NCI-H2029 (cell line): ENCODE measurements at places on chromosomes 7 and 10.

- DNase-seq, result no peak
Observed at GRCh38 chr7:121237601-121238000, 91.2 kb upstream of the WNT16 start.

- peak; percentile 81 for DNase-seq
Observed at GRCh38 chr10:72263613-72264241, 10.0 kb upstream of the DDIT4 start.

- DNase-seq, result no peak
Observed at GRCh38 chr7:3899559-3899991, 598.5 kb downstream of the SDK1 start.

GRCh38 chr10:1545524-1545923 lies 191.8 kb downstream of the ADARB2 start:
- DNase-seq, result no peak

- no peak for DNase-seq
Observed at GRCh38 chr7:18978108-18978495, 139.3 kb downstream of the TWIST1 start.

GRCh38 chr10:74836877-74837276 lies 10.5 kb downstream of the KAT6B start:
- no peak for DNase-seq

DNA sequence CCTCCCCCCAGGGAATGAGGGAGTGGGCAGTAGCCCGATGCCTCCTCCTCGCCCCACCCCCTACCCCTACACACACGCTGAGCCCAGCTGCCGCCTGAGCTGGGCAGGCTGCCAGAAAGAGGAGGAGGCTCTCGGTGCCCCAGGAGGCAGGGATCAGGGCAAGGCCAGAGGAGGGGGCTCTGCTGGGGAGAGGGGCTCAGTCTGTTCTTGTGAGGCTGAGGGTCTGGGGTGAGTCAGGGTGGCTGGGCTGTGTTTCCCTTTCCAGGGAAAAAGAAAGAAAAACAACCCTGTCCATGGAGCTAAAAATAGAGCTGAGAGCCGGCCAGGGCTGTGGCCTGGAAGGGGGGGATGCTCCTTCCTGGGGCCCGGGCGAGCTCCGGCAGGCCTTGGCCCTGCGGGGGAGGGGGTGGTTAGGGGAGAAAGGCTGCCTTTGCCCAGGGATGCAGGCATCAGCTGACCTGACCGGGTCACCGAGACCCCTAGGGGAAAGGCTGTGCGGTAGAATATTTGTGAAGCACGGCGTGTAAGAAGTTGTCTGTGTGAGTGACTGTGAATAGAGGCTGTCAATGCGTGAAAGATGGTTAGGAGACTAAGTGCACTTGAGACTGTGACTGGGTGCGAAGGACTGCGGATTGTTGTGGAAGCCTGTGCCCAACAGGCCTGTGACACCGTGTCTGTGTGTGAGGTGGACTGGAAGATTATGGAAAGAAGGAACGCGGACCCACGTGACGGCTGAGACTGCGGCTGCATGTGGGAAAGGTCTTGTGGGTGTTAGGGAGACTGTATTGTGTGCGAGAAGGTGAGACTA lies 1.2 kb upstream of the LZTS2 start:
- DNase-seq, result peak; percentile 78

DNA sequence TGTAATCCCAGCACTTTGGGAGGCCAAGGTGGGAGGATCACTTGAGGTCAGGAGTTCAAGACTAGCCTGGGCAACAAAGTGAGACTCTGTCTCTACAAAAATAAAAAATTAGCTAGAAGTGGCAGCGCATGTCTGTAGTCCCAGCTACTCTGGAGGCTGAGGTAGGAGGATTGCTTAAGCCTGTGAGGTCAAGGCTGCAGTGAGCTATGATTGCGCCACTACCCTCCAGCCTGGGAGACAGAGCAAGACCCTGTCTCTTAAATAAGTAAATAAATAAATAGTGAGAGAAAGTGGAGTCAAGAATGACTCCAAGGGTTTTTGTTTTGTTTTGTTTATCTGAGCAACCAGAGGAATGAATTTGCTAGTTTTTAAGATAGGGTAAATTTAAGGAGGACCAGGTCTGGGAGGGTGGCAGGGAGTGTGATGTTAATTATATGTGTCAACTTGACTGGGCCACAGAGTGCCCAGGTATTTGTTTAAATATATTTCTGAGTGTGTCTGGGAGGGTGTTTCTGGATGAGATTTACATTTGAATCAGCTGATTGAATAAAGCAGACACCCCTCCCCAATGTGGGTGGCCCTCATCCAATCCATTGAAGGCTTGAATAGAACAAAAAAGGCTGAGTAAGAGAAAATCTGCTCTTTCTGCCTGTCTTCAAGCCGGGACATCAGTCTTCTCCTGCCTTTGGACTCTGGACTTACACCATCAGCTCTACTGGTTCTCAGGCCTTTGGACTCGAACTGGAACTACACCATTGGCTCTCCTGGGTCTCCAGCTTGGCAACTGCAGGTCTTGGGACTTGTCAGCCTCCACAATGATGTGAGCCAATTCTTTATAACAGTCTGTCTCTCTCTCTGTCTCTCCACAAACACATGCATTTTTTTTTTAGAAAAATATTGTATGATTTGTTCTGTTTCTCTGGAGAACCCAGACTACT lies 23.5 kb downstream of the IMPDH1 start:
- no peak for DNase-seq

GRCh38 chr7:81562581-81562980 lies 207.3 kb downstream of the HGF start:
- no peak for DNase-seq

DNA sequence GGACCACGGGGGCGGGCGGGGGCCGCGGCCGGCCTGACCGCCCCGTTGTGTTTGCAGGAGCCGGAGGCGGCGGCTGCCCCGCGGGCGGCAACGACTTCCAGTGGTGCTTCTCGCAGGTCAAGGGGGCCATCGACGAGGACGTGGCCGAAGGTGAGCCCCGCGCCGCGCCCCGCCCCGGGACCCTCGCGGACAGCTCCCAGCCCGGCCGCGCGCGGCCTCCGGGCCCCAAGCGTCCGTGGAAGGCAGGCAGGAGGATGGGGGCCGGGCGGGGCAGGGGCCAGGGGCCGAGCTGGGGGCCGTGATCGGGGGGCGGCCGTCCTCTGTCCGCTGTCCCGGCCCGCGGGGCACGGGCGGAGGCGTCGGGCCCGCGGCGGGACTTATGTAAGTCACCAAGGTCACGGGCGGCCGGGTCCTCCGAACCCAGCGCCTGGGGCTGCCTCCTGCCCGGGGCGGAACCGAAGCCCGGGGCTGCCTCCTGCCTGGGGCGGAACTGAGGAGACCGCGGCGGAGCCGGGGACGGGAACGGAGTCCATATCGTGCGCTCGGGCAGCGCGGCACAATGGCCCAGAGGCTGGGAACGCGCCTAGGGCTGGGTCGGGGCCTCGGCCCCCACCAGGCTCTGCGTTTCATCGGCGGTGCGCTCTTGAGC lies 497 bp downstream of the PPP2R2D start:
- DNase-seq, result no peak

GRCh38 chr10:122307669-122308416 lies 36.7 kb downstream of the BTBD16 start:
- no peak for DNase-seq

DNA sequence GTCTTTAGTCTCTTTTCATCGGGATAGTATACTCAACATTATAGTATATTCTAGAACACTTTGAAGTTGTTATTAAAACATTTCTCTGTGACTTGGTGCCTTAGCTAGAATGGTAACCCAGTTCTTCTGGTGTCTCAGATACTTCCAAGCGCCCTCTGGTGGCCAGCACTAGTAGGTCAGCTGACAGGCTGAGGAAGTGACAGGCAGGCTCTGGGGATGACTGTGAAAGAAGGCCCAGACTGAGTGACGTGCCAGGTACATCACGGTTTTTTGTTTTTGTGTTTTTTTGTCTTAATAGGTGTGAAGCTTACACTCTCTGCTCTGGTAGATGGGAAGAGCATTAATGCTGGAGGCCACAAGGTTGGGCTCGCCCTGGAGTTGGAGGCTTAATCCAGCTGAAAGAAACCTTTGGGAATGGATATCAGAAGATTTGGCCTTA lies 5.1 kb downstream of the COMTD1 start:
- peak; percentile 51 for DNase-seq

DNA sequence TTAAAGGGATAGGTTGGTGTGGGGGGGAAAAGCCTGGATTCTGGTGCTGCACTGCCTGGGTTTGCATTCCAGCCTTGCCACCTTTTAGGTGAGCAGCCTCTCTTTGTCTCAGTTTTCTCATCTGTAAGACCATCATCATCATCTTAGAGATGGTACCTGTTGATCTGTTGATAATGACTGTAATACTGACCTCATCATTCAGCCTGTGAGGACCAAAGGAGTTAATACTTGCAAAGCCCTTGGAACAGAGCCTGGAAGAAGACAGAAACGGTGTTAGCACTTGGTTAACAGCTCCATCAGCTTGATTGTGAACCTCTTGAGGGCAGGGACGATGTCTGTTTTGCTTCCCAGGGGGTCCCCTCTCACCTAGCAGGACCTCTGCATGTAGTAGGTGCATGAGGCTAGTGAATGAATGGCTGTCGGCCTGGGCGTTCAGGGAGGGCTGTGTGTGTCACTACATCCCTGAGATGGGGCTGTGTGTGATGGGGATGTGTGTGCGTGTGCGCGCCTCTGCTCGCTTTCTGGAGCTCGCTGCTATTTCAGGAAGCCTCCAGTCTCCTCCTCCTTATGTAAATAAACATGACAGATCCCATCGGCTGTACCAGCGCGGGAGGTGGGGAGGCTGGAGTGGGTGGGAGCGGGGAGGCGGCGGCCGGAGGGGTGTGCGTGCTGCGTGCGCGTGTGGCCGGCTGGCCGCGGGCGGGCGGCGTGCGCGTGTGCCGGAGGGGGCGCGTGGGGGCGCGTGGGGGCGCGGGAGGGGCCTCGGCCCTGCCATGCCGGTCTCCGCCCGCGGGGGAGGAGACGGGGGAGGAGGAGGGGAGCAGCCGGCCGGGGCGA lies 61.2 kb downstream of the NEURL1 start:
- peak; percentile 64 for DNase-seq

- DNase-seq, result no peak
Observed at GRCh38 chr7:1302936-1303335, 70.3 kb downstream of the UNCX start.
